Left renal cortex interstitium (tissue), 4 donors: ENCODE measurements at places on chromosomes 6 and 20.
A peak's percentile ranks its signal among the peaks of the same experiment; 100 is the strongest.

GRCh38 chr6:53734473-53735299 lies 60.1 kb upstream of the LRRC1 start:
- DNase-seq = no peak

DNA sequence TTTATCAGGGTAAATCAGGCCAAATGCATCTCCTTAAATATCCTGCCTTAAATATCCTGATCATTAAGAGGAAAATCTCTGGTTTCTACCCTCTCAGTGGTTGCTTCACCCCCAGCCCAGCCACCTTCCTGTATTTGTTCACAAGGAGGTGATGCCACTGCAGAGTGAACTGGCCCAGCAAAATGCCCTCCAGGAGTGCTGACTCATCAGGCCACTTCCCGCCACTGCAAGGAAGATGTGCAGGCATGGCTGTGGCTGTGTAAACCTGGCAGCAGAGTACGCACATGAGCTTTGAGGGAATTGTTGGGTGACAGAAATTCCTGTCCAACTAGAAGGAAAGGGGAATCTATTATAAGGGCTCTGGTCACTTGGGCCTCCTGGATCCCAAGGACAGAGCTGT lies 13.8 kb downstream of the NQO2 start:
- DNase-seq = no peak

- DNase-seq = no peak
These were observed 270.8 kb downstream of the BMP7 start for GRCh38 chr20:56995635-56996075.

DNA sequence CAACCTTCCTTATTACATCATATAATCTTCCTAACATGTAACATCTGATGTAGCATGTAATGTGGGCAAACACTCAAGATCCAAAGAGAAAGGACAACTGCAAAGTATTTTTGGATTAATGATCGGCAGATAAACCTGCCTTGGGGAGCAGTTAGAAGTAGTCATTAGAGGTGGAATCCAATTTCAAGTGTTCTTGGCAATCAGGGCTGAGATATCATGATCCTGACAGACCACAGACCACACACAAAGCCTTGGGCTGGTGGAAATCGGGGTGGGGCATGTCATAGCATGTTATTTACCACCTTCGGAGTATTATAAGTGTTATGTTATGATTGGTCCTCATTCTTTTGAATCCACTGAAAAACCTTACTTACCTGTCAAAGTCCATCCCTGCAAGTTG lies 16.3 kb downstream of the NCOA5 start:
- no peak for DNase-seq

DNA sequence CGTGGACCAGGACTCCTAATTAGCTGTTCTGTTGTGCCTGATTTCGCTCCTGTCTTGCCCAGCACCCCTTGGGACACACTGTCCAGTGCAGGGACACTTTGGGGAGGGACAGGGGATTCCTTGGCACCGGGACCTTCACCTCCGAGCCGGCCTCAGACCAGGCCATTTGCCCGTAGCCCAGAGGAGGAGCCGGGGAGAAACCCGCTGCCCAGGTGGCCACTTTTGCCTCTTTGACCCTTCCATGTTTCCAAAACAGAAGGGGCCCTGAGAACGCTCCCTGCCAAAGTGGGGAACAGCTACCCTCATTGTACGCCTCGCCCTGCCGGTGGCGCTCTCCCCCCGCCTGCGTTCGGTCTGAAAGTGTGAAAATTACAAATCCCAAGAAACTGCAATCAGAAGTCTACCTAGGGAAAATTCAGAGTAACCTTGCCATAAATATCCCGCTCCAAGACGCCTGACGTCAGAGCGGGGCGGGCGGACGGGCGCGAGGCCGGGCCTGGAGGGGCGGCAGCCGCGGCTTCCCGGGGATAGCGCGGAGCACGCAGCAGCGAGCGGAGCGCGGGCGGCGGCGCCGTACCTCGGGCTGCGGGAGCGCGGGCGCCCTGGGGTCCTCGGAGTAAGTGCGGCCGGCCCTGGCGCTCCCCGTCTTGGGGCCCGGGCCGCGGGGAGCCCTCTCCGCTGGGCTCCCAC lies at the start of gene DAAM2:
DAAM2 (plus strand) TSS at position 527 of the 690 bp plus-strand sequence. CDS start 63,927 bp downstream, outside the sequence.
- no peak for DNase-seq

GRCh38 chr20:43829951-43830690 lies 84.5 kb upstream of the TOX2 start:
- DNase-seq = no peak

GRCh38 chr6:144232176-144232831 lies 52.8 kb upstream of the UTRN start:
- DNase-seq = no peak

DNA sequence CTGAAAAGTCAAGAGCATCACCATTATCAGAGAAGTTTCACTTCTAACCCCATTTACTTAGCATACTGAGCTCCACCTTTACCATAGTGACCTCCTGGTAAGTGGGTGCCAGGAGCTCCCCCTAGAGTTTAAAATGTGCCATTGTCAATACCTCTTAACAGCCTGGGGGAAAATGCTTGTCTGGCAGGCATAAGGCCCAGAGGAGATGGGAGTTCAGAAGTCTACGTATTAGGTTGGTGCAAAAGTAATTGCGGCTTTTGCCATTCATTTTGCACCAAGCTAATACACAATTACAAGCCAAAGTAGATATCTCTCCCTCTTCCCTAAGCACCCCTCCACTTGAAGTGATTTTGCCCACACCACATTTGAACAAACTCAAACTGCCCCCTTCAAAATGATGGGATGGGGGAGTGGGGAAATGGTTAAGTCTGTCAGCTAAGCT lies 919.0 kb downstream of the KIF16B start:
- DNase-seq = no peak

GRCh38 chr20:53419693-53420460 lies 173.8 kb downstream of the ZNF217 start:
- no peak for DNase-seq

DNA sequence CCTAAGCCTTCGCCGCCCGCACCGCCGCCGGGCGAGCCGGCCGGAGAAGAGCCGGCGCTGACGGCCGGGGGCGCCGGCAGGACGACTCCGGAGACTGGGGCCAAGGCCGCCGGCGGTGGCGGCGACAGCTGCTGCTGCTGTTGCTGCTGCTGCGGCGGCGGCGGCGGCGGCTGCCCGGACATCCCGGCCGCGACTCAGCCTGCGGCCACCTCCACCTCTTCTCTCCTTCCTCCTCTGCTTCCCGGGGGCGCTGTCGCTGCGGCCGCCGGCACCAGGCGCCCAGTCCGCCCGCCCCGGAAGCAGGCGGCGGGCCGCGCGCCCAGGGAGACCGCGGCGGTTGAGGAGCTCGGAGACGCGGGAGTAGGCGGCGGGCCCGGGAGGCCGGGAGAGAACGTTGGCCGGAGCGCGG lies 307 bp downstream of the RANBP9 start:
- DNase-seq = no peak

DNA sequence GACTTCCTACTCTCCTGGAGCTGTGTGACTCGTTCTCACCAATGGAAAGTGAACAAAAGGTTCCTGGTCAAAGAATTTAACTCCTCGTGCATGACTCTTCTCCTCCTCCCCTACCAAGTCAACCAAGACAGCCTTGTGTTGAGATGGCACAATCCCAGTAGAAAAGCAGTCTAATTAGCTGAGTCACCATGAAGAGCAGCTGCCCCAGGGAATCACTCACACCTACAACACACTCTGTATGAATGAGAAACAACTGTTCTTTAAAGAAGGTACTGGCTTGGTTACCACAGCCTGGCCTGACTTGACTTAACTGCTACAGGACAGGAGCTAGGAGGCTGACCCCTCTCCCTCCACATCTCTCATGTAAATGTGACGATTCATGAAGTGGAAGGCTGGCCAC lies 2.9 kb upstream of the HLA-DOB start:
- DNase-seq = no peak

DNA sequence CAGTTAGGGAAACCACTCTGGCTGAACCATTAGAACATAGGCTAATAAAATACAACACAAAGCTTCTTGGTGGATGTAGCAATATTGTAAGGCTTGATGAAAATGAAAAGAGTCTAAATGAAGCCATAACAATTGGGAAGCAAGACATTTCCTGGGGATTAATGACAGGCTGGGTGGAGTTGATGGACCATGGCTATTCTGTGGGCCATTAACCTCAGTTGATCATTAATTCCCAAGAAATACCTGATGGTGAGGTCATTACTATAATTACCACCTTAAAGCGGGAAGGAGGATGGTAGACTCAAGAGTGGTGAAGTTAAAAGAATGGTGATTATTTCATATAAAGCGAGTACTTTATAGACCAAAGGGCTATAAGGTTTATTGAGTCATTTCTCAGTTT lies 455.8 kb upstream of the MAP3K7 start:
- DNase-seq = no peak

DNA sequence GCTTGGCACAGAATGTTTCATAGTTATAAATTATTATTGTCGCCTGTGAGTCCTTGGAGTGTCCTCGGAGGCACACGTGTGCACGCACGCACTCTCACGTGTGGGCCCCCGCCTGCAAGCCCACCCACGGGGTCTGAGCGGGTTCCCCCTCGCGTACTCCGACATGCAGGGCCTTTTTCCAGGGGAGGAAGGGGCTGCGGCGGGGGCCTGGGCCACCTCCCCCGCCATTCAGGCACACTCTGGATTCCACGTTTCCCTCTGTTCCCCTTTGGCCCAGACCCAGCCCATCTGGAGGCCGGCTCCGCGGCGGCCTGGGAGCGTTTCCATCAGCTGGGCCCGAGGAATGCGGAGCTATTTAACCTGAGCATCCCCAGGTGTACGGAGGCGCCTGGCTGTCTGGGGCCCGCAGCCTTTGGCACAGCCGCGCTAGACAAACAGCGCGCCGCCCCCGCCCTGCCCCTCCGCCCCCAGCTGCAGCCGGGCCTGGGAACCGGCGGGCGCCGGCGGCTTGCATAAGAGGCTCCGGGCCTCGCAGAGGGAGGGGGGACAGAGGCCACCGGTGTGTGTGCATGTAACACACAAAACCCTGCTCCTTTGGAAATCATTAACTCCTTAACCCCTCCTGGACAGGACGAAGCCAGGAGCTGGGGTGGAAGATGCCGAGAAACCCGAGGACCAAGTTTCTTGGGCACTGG lies 3.3 kb downstream of the ID1 start:
- no peak for DNase-seq

- no peak for DNase-seq
These were observed 204.3 kb upstream of the CST7 start for GRCh38 chr20:24744747-24745146.

DNA sequence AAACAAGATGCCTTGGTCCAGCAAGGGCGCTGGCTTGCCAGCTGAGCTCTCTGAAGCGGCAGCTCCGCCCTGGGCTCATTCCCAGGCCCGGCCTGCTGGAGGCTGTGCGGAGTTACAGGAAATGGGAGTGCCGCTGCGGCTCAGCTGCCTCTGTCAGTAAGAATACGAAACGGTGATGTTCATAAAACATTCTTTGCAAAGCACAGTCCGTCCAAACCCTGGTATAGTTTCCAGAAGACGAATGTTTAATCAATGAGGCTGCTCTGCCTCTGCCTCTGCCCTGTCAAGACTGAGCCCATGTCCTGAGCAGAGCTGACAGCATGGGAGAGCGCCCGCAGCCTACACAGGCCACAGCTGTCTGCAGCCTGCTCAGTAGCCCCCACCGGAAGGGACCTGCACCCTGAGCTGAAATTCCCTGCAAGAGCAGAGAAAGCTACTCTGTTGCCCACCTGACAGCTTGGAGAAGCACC lies 153.3 kb upstream of the SNX9 start:
- no peak for DNase-seq

DNA sequence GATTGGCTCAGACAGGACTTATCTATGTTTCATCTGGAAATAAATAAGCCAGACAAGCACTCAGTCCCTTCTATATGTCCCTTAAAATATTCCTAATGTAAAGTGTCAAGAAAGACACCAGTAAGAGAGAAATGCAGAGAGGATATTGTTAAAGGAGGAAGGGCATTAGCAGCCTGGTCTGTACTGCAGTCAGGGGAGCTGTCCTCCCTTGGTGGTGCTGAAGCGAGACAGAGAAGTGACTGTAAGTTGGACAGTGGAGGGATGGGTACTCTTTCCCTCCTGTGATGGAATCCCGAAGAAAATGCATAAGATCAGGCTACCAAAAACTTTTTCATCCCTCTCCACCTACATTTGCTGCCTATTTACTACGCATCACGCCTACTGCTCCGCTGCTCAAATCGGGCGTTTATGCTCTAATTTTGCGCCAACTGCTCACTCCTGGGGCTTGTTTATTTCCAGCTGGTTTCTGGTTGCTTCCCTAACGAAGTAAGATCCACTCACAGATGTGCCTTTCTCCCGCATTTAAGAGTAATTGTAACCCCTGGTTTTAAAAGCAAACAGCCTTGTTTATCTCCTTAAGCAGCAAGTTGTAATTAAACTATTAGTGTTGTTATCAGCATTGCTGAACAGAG lies 35.2 kb downstream of the PHACTR1 start:
- peak; percentile 56 for DNase-seq

DNA sequence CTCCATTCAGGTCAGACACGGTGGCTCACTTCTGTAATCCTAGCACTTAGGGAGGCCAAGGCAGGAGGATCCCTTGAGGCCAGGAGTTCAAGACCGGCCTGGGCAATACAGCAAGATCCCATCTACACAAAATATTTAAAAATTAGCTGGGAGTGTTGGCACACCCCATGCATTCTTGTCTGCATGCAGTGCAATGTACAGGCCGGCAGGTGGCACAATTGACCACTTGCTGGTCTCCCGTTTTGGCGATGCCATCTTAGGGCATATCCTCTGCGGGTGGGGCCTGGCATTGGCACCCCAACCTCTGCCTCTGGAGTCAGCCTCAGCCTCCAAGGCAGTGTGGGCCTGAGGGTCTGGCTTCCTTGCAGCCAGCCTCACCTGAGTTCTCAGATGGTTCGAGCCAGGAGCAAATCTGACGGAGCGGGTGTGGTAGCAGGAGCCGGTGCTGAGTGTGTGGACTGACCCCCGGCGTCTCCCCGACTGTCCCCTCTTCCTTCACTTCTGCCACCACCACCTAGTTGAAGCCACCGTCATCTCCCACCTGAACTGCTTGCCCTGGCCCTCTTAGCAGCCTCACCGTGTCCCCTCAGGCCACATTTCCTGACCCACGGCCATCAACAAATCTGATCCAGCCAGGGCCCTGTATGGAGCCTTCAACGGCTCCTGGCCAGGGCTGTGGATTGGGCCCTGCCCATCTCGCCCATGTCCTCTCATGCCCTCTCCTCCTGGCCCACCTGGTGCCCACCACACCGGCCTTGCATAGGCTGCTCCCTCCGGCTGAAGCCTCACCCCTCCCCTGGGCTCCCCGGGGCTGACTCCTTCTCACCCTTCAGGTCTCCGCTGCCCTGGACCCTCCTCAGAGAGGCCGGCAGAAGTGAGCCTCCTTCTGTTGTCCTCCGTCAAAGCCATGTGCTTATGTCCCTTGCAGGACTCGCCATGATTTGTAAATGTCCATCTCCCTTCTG lies 44.0 kb downstream of the EFCAB8 start:
- no peak for DNase-seq

GRCh38 chr6:29567991-29568390 lies 8.5 kb upstream of the UBD start:
- DNase-seq = no peak
